ENCODE measurements at places on chromosomes 11 and 22.

DNA sequence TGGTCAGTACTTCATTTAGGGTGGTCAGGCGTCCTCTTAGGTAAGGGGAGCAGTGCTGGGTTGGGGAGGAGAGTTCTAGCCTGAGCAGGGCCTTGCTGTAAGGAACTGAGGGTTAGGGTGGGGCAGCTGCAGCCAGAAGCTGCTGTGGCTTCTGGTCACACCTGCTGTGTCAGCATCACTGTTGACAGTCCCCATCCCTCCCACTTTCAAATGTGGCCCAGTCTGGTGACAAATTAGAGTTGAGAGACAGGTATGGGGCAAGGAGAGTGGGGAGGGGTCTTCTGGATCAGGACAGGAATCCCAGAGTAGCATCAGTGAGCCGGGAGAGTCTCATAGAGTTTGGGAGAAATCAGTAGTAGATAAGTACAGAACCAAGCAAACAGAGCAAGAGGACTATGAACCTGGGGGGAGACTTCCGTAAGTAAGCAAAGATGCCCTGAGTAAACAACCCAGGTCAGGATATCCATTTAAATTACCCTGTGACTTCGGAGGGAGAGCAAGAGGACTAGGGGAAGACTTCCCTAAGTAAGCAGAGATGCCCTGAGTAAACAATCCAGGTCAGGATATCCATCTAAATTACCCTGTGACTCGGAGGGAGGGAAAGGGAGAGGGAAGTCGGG lies 53.7 kb downstream of the PPP6R2 start:
- DNase-seq: no peak

GRCh38 chr22:36725366-36726006 lies 21.9 kb upstream of the CACNG2 start:
- DNase-seq: no peak

- no peak for DNase-seq
Measured at GRCh38 chr11:34750692-34751405, 130.0 kb downstream of the EHF start.

GRCh38 chr22:19106886-19107729 lies 15.1 kb downstream of the DGCR2 start:
- DNase-seq: no peak

- no peak for DNase-seq
Measured at GRCh38 chr11:39745401-39745800, 1714.1 kb downstream of the LRRC4C start.

DNA sequence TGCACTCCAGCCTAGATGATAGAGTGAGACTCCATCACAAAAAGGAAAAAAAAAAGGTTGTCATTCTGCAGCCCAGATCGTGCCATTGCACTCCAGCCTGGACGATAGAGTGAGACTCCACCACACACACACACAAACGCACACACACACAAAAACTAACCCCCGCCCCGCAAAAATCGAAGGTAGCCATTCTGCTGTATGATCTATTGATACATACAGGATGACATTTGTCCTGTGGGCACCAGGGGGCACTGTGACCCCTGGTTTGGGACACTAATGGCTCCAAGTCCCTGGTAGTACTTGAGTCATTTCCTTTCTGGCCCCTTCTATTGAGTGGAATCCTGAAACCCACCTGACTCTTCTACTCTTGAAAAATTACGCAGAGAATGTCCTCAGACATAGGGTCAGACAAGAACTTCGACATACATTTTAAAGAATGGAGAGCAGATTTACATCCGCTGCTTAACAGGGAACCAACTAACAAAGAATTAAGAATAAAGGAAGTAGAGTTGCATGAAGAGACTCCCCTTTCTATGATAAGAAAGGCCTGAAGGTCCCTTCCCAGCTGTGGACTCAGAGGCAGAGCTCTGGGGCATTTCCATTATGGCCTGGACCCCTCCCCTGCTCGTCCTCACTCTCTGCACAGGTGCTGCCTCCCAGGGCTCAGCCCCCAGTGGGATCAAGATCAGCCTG lies 35.0 kb upstream of the PRAME start:
- DNase-seq: peak; percentile 65

DNA sequence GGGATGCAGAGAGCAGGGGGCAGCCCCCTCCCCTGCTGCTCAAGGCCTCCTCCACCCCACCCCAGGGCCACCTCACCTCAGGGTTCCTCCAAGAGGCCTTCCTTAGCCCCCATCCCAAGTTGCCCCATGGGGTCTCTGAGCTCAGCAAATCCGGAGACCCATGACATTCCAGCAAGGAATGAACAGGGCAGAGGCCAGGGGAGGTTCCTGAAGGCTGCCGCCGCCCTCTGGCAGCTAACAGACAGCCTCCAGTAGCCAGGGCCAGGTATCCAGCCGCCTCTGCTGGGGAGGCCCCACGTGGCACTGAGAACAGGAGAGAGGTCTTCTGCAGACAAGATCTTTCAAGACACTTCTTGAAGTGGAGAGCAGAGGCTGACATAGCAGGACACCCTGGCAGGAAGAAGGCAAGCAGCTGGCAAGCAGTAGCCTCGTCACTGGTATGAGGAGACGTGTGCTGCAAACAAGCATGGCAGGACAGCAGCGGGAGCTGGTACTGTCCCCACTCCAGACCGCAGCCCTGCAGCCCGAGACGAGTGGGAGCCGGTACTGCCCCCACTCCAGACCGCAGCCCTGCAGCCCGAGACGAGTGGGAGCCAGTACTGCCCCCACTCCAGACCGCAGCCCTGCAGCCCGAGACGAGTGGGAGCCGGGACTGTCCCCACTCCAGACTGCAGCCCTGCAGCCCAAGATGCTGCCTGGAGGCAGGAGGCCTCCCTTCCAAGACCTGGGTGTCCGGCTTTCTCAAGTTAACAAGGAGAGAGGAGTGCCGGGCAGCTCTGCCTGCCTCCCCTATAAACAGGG lies 190.6 kb downstream of the IGLL1 start:
- DNase-seq: no peak

DNA sequence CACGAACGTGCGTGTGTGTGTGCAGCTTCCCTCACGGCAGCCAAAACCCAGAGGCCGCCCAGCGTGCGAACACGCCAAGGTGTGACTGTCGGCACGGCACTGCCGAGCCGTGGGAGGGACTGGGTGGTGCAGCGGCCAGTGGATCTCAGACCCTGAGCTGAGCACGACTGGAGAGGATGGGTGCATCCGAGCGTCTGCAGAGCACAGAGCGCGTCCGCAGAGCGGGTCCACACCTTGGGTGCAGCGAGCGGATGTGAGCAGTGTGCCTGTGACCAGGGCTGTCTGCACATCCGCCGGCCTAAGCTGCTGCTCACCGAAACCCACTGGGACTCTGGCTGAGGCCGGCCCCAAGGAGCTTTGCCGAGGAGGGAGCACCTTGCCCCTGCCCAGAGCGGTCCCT lies 22.7 kb downstream of the PTDSS2 start:
- no peak for DNase-seq

- DNase-seq: no peak
Measured at GRCh38 chr22:44888491-44889254, 121.1 kb downstream of the PHF21B start.

DNA sequence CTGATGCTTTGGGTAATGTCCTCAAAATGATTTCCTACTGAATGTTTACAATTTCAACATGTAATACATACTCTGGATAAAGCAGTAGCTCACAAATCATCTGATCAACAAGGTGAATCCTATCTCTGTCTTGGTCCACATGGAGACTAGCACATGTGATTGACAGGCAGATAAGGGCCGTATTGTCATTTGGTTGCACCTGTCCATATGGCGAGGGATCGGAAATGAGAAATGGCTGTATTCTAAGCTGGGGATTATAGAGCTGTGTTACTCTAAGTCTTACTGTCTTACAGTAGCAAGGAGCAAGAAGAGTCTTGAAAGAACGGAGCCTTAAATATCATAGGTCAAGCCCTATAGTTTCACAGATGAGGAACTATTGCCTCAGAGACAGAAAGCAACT lies 55.7 kb downstream of the APIP start:
- DNase-seq: no peak

DNA sequence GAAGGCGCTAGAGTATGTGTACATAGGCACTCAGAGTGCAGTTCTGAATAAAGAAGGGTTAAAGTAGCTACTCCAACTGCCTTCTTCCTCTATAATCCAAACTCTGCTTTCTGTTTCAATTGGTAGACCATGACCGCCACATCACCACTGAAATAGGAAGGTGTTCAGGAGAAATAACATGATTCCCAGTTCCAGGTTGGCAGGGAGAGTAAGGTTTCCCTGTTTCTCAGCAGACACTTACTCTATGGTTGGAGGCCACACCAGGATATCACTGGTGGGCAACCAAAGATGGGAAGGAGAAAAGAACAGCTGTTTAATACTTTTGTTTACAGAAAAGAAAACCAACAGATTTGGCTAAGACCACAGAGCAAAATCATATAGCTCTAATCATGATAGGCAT lies 37.9 kb downstream of the PAK1 start:
- DNase-seq: no peak

DNA sequence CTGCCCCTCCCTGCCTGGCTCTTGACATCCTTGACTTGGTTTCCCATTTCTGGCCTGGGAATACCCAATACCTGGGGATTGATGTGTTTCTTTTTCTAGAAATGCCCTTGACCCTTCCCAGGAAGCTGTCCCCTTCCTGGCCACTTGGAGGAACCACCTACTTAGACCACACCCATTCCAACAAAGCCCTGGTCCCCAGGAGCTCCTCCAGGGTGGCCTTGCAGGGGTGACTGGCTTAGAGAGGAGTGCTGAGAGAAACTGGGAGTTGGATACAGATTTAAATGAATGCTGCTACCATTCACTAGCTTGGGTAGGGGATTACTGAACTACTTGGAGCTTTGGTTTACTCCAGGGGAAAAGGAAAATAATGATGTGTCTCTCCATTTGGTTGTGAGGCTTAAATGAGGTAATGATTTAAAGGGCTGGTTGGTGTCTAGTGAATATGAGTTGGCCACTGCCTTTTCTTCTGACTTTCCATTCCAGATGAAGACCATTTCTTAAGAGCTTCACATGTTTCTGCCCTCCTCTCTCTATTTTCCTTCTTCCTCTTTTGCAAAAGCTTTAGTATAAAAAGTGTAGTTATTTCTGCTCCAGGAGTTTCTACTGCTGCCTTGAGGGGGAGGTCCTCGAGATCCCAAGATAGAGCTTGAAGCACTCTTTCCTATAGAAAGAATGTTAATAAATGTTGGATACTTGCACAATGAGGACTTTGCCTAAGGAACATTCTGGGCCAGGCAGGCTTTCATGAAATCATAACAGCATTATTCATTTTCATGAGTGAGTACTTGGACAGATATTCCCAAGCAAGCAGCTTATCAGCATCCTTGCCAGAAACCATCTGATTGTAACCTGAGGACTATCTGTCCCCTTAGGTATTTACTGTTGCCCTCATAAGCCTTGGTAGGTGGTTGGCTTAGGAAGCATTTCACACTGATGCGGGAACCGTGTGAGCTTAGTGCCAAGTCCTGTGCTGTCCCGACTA lies 22.4 kb downstream of the PANX1 start:
- DNase-seq: no peak

DNA sequence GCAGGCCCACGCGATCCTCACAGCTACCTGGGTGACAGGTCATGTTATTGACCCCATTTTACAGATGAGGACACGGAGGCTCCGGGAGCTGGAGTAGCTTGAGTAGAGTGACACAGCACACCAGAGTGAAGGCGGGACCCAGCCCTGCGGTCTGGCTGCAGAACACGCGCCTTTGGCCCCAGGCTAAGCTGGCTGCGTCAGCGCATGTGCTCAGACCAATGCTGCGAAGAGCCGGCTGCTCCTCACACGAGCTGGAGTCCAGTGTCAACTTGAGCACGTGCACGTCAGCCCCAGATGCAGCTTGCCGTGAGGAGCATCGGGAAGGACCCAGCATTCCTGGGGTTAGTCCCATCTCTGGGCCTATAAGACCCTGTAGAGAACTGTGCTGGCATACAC lies 49.9 kb downstream of the SCUBE1 start:
- DNase-seq: no peak

GRCh38 chr11:73308003-73308960 lies at the start of gene ARHGEF17:
Gene ARHGEF17 (plus strand): TSS chr11:73308276. CDS start chr11:73308639, 363 bp downstream.
- DNase-seq: peak; percentile 86

GRCh38 chr11:109914809-109915653 lies 178.2 kb upstream of the ZC3H12C start:
- DNase-seq: peak; percentile 68

GRCh38 chr11:34381775-34382174 lies 24.0 kb upstream of the ABTB2 start:
- DNase-seq: no peak
